ENCODE measurements at places on chromosomes 11 and 22.

GRCh38 chr11:17744151-17744940 is 9.8 kb downstream of the KCNC1 start:
- no peak for DNase-seq

- DNase-seq: no peak
Measured at GRCh38 chr11:131373095-131373725, 2.8 kb downstream of the NTM start.

DNA sequence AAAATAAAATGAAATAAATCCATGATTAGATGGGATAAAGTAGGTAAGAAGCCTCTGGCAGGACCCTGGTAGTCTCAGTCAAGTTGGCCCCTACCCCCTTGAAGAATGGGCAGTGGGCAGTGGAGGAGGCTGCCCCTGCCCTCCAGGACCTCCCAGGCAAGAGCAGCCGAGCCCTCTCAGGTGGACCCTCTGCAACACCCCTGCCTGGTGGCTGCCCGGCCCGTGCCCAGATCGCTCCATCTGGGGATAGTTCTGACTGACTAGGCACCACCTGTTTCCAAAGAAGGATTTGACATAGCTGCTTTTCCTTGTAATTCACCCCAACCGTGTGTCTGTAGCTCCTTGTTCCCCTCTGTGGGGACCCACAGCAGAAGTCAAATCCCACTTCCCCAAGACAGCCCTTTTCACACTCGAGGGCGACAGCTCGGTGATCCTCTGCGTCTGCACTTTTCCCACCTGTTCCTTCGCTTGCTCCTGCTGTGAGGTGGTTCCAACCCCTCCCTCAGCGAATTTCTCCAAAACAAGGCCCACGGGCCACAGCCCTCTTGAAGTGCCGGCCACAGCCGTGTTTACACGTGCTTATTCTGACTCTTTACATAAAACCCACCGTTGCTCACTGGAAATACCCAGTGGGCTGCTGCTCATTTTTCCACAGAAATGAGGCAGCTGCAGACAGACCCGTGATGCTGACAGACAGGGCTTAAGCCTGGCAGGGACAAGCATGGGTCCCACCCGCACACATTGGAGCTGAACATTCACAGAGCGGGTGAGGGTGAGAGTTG is 5.5 kb upstream of the TMPRSS13 start:
- DNase-seq: no peak

DNA sequence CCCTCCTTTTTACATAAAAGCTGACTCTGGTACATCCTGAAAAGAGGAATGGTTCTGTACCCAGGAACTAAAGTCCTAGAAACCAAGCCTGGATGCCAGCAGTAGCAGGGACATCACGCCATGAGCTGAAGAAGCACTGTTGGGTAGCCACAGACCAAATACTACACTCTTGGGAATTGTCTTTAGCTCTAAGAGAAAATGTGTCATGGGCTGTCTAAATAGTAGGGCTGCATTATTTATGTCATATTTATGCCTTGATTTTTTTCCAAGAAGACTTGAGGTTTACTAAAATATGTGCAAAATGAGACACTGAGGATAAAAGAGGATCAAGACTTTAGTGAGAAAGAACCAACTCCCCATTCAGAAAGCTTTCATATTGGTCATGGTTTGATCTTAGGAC is 213.6 kb downstream of the RAB38 start:
- DNase-seq: no peak

DNA sequence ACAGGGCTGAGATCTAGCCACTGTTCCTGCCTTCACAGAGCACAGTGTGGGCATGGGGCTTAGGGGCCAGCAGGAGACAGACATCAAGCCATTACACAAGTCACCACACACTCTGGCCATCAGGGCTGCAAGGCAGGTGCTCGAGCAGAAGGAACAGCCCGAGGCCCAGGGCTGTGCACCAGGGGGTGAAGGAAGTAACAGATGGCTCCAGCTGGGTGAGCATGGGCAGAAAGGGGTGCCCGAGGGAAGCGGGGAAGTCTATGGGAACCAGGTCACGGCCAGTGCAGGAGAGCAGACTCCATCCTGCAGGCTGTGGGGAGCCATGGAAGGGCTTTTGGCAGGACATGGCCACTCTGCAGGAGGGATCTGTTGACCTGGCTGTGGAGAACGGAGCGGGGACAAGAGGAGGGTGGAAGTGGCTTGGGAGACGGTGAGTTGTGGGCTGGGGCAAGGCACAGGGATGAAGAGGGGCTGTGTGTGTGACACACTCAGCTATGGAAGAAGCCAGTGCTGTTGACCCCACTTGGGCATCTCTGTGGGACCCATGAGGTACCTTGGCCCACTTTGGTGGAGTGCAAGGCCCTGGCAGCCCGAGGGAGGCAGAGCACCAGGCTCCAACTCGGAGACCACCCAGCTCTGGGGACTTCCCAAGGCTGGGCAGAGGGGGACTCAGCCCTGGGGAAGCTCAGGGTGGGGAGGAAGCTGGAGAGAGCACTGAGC is 3.6 kb downstream of the C11orf68 start:
- no peak for DNase-seq

GRCh38 chr11:120337355-120338106 is 1.3 kb downstream of the ARHGEF12 start:
- no peak for DNase-seq

DNA sequence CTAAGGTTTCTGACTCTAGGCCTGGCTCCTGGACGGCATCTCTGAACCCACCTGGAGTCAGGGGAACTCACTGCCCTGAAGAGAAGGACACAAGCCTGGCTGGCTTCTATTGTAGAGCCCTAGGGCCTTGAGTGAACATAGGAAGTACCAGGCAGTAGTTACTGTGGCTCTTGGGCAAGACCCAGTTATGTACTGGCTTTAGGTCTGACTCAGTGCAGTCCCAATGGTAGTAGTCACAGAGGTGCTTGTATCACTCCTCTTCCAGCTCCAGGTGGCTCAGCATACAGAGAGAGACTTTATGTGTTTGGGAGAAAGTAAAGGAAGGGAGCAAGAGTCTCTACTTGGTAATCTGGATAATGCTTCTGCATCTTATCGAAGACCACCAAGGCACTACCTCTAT is 13.9 kb upstream of the PAK1 start:
- no peak for DNase-seq

GRCh38 chr11:134592391-134592990 is 180.4 kb upstream of the B3GAT1 start:
- peak; percentile 62 for DNase-seq

DNA sequence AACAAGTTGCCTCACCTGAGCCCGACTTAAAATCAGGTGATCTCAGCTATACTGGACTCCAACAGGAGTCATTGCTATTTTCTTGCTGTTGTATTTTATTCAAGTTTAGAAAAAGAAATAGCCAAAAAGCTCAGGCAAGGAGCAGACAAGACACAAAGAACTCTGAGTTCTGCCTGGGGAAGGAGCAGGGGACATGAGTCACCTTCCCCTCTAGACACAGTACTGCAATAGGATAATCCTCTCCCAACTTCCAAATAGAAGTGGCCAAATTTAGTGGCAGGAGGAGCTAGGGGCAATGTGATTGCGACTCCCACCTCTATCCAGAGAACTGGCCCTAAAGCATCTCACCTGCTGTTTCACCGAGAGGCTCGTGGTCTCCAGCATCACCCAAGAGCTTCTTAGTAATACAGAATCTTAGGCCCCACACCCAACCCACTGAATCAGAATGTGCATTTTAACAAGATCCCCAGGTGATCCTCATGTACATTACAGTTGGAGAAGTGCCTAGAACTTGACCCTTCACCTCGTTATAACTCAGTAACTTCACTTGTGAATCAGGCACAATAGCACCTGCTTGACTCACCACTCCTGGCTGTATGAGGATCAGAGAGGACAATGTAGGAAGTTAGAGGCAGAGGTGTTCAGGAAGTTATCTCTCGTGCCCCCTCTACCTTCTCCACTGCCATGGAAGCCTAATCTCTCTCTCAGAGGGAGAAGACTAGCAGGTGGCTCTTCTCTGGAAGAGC is 56.8 kb upstream of the FBXO3 start:
- no peak for DNase-seq

GRCh38 chr11:15473954-15474837 is 359.5 kb downstream of the INSC start:
- DNase-seq: no peak

- no peak for DNase-seq
Measured at GRCh38 chr22:35051013-35051535, 14.9 kb upstream of the ISX start.

DNA sequence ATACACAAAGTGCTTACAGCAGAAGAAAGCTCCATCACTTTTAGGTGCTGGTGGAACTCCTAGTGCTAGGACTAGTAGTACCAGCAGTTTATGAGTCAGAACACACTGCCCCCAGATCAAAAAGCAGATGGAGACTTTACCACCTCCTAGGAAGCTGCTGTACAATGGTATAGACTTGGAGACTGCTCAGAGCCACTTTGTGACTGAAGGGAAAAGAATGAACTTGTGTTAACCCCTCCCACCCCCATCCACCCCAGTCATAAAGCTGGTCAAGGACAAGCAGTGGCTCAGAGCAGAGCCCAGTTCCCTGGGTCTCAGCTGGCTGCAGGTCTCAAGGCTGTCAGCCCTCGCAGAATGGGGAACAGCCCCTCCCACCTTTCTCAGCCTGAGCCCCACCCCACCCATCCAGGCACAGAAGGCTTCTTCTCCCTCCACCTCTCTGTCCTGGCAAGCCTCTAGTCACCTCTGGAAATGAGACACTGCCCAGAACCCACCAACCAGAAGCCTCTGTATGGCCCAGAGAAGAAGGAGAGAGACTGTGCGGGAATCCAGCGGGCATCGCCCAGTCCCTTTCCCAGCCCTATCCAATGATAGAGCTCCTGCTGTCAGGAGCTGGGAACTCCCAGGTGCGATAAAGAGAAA is 23.8 kb downstream of the PACSIN2 start:
- no peak for DNase-seq

GRCh38 chr22:45544588-45545170 is 42.0 kb downstream of the FBLN1 start:
- DNase-seq: no peak

- DNase-seq: no peak
Measured at GRCh38 chr11:92540096-92540495, 315.5 kb downstream of the FAT3 start.

- DNase-seq: no peak
Measured at GRCh38 chr22:34019190-34019845, 99.0 kb upstream of the LARGE1 start.

DNA sequence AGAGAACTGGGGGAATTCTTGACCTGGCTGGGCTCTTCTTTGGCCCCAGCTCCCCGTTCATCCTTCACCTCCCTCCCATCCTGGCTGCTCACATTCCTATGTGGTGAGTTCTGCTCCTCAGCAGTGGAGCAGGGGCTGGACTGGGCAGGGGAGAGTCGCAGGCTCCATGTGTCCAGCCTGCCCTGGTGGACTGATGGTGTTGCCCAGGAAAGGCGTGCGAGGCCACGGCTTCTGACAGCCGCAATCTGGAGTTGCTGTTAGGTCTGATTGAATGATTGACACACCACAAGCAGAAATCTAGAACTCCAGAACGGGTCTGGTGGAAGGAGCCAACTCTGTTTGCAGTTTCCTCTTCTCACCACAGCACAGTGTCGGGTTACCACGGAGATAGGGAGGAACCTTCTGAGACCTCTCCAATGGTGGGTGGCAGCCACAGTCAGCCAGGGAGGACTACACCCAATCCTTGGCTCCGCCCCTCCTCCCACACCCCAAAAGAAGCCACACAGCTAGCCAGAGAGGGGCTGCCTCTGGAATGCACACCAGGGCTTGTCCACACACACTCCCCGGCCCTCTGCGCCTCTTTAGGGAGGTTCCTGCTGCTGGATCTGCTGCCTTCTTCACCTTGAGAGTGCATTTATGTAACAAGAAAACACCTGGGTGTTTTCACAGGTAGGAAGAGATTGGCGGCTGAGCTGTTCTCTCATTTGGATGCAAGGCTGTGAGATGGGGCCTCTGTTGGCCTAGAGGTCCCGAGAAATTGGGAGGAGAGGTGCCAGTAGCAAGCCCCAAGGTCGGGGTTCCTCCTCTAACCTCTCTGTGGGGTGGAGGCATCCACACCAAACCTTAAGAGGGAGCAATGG is 56.4 kb upstream of the CD44 start:
- DNase-seq: peak; percentile 81

- DNase-seq: no peak
Measured at GRCh38 chr11:65438257-65439151, 15.9 kb downstream of the NEAT1 start.

- DNase-seq: no peak
Measured at GRCh38 chr11:70818351-70818750, 420.0 kb downstream of the CTTN start.

DNA sequence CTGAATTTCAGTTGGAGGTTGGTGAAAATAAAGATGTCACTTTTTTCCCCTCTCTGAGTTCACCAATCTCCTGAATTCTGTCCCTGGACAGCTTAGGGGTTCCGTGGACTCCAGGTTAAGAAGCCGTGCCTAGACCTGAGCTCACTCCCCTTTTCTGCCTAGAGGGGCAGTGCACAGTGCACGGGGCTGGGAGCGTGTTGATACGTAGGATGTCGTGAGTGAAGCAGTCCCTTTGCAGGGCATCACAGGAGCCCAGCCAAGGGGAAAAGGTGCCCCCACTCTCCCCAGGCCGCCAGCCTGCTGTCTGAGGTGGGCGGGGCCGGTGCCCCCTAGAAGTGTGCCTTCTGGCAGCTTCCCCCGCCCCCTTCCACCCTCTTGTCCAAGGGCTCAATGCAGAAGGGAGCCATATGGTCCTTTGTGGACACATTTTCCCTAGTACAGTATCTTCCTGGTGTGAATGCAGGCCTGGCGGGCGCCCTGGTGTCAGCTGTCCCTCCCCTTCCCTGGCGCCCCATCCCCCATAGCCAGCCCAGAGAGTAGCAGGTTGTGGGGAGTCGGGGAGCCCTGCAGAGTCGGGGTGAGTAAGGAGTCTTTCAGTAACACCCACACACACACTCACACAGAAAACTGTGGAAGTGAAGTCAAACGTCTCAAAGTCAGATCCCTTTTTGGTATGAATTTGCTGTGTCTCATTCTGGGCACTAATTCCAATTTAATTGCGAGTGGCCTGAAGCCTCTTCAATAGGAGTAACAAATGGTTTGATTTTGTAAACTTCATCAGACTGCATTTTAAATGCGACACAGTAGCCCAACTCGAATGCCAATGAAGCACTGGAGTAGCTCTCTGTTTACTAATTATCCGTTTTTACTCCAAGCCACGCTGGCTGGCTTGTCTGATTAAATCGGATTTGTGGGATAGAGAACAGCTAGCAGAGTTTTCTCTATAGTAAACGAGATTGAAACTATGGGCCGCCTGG is 67.5 kb upstream of the NNMT start:
- no peak for DNase-seq

DNA sequence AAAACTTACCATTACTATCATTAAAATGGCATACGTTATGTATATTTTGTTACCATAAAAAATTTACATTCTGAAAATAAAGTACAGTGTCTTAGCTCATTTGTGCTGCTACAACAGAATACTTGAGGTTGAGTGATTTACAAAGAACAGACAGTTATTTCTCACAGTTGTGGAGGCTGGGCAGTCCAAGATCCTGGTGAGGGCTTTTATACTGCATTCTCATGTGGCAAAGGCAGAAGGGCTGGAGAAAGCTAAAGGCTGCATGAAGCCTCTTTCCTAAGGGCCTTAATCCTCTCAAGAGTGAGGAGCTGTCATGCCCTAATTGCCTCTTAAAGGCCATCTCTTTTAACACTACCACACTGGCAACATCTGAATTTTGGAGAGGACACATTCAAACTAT is 13.3 kb downstream of the GGTLC2 start:
- no peak for DNase-seq
